D721Med (cell line): ENCODE measurements at places on chromosomes 2 and 18.

GRCh38 chr2:190781604-190782198 is 98.9 kb upstream of the GLS start:
- peak; percentile 34 for DNase-seq

DNA sequence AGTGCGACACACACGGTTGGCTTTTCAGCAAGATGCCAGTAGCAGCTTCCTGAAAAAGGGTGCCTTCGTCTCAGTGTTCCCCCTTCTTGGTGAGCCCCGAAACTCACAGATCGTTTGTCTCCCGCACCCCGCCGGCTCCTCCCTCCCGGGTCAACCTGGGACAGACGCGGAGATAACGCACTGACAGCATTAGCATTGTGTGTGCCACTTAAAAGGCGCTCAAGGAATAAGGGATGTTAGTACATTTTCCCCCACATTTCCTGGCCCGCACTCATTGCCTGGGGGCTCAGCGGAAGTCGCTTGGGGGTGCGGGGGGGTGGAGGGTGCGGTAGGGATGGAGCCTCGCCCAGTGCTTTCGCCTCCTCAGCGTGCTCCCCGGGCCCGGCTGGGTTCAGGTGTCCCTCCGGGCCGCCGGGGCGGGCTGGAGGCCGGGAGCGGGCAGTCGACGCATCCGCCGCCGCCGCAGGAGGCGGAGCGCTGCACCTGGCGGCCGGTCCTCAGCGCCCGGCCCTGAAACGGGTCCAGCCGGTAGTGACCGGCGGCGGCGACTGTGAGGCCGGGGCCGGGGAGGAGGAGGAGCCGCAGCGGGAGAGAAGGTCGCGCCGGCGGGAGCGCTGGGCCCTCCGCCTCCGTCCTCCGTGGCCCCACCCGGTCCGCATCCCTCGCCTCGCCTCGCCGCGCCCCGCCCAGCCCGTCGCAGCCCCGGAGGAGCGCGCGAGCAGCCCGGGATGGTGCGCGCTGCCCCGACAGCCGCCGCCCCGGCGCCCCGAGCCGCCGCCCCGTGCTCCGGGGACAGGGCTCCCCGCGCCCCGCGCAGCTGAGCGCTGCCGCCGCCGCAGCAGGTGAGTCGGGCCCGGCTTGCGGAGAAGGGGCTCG is at the start of gene MFSD6:
Gene MFSD6 (plus strand): TSS at position 694 of the 876 bp plus-strand sequence. CDS start 27,675 bp downstream, outside the sequence.
- DNase-seq, result no peak

DNA sequence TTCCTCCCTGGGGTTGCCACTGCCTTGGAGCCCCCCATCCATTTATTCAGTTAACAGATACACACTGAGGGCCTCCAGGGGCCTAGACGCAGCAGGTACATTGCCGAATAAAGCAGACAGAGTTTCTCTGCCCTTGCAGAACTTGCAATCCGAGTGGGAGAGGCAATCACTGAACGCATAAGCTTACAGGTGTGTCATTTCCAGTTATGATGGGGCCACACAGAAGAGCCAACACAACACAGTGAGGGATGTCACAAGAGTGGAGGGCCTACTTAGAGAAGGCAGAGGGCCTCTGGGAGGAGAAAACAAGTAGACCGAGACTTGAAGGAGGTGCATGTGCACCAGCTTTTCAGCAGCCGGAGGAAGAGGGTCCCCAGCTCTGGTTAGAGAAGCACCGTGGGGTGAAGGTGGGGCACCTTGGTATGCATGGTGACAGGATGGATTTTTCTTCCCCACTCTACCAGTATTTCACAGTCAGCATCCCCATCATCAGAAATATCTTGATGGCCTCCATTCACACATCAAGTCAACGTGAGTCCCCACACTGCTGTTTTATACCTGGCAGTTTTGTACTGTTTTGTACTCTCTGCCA is 150.9 kb downstream of the SMAD7 start:
- peak; percentile 16 for DNase-seq

DNA sequence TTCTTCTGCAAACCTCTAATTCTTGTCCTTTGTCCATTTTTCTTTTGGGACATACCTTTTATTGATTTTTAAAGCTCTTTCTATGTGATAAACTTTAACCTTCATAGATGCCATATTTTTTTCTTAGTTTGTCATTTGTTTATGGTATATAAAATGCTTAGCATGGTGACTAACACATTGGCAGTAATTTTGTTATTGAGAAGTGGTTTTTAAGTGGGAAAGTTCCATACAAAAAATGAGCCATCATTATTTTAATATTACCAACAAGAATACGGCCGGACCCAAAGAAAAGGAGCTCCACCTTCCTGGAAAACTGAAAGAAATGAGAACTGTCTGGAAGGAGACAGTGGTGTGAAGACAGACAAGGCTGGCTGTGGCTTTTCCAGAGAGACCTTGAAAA is 270.1 kb upstream of the SIX2 start:
- DNase-seq, result no peak

GRCh38 chr2:8661736-8662135 is 20.1 kb upstream of the ID2 start:
- no peak for DNase-seq

DNA sequence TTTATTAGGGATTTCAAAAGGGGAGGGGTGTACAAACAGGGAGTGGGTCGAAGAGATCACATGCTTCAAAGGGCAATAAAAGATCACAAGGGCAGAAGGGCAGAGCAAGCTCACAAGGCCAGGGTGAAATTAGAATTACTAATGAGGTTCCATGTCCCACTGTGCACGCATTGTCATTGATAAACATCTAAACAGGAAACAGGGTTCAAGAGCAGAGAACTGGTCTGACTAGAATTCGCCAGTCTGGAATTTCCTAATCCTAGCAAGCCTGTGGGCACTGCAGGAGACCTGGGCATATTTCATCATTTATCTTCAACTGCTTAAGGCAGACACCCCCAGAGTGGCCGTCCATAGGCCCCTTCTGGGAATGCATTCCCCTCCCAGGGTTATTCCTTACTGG is 408.2 kb downstream of the ZNF804A start:
- DNase-seq, result no peak

GRCh38 chr2:11077411-11077810 is 77.9 kb upstream of the SLC66A3 start:
- DNase-seq, result no peak

GRCh38 chr18:74356959-74357358 is 41.3 kb downstream of the C18orf63 start:
- DNase-seq, result no peak

DNA sequence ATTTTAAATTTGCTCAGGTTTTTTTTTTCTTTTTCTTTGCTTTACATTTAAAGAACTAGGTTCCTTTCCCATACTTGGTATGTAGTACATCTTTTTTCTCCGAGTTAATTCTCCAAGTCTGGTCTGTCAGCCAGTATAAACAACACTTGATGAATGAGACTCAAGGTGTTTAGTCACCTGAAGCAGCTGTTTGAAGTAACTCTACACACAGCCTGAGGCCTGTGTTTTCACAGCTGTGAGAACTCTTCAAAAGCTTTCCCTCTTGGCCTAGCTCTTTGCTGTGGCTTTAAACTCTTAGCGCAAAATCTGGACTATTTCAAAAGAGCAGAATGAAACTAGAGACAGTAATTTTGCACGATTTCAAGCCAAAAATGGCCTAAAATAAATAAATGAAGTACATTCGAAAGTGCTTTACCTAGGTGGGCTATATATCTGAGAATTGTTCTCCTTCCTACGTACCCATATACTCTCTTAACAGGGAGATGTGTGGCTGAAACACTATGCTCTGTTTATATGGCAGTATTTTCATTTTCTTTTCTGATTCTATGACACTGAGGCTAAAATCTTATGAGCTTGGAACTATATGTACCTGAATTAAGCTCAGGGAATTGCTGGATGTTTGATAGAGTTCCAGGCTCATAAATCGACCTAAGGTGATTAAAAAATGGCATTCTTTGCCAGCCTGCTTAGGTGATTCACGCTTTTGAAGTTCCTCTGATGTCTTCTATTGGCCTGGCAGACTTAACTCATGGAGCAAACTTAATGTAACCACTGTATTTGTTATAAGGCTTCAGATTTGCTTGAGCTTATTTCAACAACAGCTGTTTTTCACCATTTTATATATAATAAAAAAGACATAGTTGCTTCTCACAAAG is 1044.1 kb upstream of the ZEB2 start:
- no peak for DNase-seq

- DNase-seq, result no peak
These were observed 39.4 kb downstream of the CPO start for GRCh38 chr2:206978746-206979145.

GRCh38 chr2:170123593-170123992 is 54.4 kb upstream of the MYO3B start:
- no peak for DNase-seq

- DNase-seq, result no peak
These were observed 51.2 kb downstream of the CLIP4 start for GRCh38 chr2:29166242-29167039.

- DNase-seq, result no peak
These were observed 16.0 kb downstream of the BCL2 start for GRCh38 chr18:63303547-63303946.

- no peak for DNase-seq
These were observed 3.5 kb downstream of the TRIB2 start for GRCh38 chr2:12720278-12720620.

DNA sequence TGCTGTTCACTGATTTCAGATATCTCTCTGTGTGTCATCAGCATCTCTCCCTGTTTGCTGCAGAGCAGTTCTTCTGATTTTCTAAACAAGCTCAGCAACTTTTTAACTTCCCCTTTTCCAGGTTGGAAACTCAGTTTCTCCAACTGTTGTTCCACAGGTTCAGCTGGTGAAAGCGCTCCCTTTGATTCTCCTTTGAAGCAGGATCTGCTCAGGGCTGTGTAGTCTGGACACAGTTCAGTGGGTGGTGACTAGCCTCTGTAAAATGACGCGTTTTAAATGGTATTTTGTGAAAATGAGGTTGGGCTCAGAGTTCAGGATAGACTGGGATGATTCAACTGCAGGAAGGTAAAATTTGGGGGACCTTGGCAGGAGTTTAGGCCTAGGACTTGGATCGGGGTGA is 106.3 kb downstream of the TRIM43 start:
- DNase-seq, result no peak

DNA sequence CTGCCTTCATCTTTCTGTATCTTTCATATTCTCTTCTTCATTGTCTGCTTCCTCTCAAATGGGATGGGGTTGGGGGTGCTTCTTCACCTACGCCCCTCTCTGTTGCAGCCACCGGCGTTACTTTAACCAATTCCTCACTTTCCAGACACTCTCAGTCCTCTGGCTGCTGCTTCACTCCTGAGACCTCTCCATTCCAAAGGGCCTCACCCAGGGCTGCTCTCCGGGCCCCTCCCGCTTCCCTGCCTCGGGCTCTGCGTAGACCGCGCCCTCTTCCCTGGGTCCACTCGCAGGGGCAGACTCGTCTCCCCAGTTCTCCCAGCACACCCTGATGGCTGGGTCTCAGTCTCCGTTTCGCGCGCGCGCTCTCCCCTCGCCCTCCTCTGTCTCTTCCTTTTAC is 926 bp downstream of the SERPINB8 start:
- DNase-seq, result no peak

DNA sequence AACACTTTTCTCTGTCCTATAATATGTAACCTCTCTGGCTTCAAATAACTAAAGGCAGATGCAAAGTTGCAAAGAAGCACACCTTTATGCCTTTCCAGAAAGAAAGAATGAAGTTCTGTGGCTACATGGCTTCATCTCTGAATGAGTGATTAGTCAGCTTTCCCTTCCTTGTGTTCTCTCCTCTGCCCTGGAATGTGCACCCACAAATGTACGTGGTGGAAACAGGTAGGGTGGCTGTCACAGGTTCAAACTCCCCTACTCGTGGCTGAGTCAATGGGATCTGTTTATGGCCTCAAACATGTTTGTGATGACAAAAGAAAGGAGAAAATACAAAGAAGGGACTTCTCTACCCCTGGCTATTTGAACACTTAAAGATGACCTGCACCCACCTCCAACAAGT is 55.5 kb upstream of the ACVR2A start:
- no peak for DNase-seq

GRCh38 chr2:239152916-239153305 is 247.9 kb downstream of the HDAC4 start:
- no peak for DNase-seq

- DNase-seq, result no peak
These were observed 65.9 kb upstream of the ITM2C start for GRCh38 chr2:230798769-230799399.

DNA sequence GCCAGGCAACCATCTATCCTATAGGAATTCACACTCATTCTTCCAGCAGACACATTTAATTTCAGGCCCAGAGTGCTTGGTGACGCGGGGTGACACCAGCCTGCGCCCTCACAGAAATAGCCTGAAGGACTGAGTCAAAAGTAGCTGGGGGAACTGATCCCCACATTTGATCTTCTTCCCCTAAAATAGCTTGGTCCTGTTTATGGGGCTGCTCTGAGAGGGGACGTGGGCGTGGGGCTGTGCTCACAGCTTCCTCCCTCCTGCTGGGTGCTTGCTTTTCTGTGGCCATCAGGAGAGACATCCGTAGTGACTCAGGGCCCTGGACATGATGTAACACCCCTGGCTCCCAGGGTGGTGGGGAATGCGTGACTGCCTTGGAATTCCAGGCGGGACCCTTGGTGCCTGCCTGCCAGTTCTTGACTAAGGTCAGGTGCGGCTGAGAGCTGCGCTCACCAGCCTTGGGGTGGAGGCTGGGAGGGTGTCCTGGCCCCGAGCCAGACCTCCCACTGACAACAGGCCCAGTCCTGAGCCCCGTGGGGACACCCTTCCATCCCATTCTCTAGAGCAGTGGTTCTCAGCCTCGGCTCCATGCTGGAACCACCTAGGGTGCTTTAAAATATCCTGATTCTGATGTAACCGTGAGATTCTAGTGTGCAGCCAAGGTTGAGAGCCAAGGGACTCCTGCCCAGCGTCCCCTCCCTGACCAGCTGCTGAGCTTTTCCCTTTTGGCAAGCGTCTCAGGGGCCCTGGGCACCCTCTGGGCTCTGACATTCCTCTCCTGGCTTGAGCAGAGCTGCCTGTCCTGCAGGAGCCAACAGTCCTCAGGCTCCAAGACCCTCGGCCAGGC is 47.4 kb upstream of the SMAD7 start:
- DNase-seq, result no peak

GRCh38 chr2:151669585-151670081 is 64.6 kb downstream of the NEB start:
- DNase-seq, result no peak

- DNase-seq, result no peak
These were observed at the start of gene GULP1 for GRCh38 chr2:188291617-188292347. GULP1 (plus strand) TSS chr2:188291874; CDS start chr2:188477703, 185,829 bp downstream.

DNA sequence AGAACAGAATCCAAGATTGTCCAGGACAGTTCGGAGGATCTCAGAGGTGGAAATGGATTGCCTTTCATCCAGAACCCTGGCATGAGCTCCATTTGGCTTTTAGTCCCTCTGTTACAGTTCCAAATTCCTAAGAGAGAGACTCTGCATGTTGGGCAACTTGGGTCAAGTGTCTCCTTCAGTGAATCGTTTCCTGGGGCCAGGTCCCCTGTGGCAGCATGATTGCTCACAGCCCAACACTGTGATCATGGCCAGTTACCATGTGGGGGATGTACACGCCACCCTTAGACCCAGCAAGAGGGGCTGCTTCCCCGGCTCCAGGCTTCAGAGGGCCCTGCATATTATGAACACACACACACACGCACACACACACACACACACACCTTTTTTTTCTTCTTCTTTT is 118.6 kb upstream of the GLI2 start:
- DNase-seq, result no peak
